NB4 (cell line): ENCODE measurements at places on chromosomes 12 and 14.

DNA sequence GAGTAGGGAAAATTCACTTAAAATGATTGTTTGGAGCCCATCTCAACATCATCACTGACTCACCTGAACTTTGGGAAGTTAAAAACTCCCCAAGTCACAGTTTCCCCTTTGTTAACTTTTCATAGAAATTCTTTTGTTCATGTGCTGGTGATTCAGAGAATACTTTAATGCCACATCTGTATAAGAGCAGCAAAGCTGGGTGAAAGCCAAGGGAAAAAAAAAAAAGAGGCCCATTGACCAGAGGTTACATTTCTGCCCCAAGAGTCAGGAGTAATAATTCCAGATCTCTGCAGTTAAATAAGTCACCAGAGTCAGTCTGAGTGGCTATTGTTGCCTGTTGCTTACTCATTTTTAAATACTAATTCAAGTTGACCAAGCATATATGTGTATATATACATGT is 136.4 kb upstream of the LGR5 start:
- DNase-seq: no peak

DNA sequence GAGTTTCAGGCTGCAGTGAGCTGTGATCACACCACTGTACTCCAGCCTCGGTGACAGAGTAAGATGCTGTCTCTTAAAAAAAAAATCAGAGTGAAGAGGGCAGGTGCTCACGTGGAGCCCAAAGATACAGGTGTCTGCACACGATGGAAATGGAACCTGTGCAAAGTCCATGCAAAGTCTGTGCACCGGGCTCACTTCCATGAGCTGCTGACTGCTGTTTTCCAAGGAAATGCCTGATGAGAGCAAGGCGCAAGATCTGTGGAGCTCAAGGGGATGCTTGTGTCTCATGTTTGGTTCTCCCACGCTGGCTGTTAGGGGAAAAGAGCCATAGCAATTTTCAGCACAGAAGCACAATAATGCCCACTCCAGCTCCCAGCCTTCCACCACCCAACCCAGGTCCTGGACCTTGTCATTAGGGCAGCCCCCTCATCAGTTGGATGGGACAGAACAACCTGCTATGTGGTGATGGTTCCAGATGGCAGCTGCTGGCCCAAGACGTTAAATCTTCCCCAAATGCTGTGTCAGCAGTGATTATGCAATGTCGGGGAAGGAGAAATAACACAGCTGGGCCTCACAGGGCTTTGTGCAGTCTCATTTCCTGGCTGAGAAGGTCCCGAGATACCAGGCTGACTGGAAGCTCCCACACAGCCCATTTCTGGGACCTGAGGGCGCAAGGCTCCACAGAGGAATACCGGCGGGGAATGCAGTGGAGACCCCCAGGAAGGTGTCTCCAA is 27.9 kb upstream of the DICER1 start:
- DNase-seq: peak; percentile 93

DNA sequence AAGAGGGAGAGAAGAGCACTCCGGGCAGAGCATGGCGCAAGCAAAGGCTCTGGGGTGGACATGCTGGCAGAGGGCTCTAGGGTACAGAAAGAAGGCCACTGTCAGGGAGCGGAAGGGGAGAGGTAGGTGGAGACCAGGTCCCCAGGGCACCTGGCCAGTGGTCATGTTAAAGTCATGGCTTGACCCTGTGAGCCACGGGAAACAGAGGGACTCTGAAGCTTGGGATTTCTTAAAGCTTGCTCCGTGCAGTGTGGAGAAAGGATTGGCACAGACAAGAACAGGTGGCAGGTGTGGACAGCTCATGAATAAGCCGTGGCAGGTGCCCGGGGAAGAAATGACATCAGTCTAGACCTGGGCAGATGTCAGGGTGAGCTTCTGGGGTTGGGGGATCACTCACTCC is 413.8 kb downstream of the BCL11B start:
- no peak for DNase-seq

GRCh38 chr14:81868172-81868571 is 334.5 kb upstream of the SEL1L start:
- DNase-seq: no peak

- DNase-seq: no peak
These were observed 2.0 kb downstream of the ANO6 start for GRCh38 chr12:45217846-45218245.

- peak; percentile 74 for DNase-seq
These were observed 783 bp upstream of the TUBA1B start for GRCh38 chr12:49131894-49132461.

- DNase-seq: no peak
These were observed 32.4 kb downstream of the HIGD1C start for GRCh38 chr12:50984586-50985298.

DNA sequence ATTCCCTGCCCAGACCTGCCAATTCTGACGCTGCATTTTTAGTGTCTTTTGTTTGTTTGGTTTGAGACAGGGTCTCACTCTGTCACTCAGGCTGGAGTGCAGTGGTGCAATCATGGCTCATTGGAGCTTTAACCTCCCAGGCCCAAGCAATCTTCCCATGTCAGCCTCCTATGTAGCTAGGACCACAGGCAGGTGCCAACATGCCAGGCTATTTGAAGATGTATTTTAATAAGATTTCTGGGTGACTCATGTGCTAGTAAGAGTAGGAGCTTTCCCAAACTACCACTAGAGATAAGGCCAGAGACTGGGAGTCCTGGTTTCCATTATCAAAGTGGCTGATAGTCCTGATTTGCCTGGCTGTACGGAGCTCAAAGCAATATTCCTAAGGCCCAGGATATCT is 693.3 kb downstream of the MED13L start:
- no peak for DNase-seq

- no peak for DNase-seq
These were observed 61.5 kb downstream of the MGAT4C start for GRCh38 chr12:86194721-86195120.
